Activated CD4-positive, alpha-beta memory T cell treated with anti-CD3 and anti-CD28 coated beads, Interleukin-2, amount 10 ng/mL, durations not matched to agents 7 days and 5 days (primary cell): ENCODE measurements at places on chromosomes 13 and 19.

- no peak overlapping the region for H3K27ac ChIP-seq
- no peak overlapping the region for H3K4me3 ChIP-seq
- no peaks in the 10 kb centered on the region for H3K4me1 ChIP-seq
- H3K27me3 ChIP-seq, result peaks cover 7% of the 10 kb centered on the region
- no peak for DNase-seq
Observed at GRCh38 chr13:113121928-113122471, 599 bp upstream of the F10 start.

GRCh38 chr13:109158383-109158782 lies 529.0 kb downstream of the MYO16 start:
- no peaks in the 10 kb centered on the region for H3K36me3 ChIP-seq
- H3K27ac ChIP-seq, result no peak overlapping the region
- H3K4me3 ChIP-seq, result no peak overlapping the region
- peaks cover 27% of the 10 kb centered on the region for H3K4me1 ChIP-seq
- DNase-seq, result no peak

DNA sequence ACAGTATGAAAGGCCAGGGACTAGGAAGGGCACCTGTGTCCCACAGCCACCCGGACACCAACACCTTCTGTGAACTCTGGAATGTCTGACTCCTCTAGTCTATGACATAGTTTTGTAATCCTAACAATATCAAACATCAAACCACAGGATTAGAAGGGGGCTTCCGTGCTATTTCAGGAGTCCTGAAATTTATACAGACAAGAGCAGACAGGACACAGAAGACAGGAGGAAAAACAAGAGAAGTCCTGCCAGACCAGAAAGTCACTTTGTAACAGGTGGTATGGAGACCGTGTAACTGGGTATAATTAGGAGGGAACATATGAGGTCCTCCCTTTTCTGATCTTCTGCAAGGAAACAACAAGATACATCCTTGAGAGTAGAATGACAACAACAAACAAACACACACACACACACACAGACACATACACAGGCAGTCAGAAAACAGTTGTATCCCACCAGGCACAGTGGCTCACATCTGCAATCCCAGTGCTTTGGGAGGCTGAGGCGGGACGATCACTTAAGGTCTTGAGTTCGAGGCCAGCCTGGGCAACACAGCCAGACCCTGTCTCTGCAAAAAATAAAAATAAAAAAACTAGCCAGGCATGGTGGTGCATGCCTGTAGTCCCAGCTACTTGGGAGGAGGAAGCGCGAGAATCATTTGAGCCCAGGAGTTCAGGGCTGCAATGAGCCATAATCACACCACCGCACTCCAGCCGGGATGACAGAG lies 13.1 kb downstream of the INSR start:
- H3K4me1 ChIP-seq, result no peaks in the 10 kb centered on the region
- no peaks in the 10 kb centered on the region for H3K36me3 ChIP-seq
- H3K4me3 ChIP-seq, result no peak overlapping the region
- H3K27ac ChIP-seq, result no peak overlapping the region

GRCh38 chr19:51749979-51750378 lies 1.7 kb downstream of the FPR1 start:
- H3K27me3 ChIP-seq, result no peaks in the 10 kb centered on the region
- H3K36me3 ChIP-seq, result no peaks in the 10 kb centered on the region
- H3K4me1 ChIP-seq, result no peaks in the 10 kb centered on the region
- no peak for DNase-seq
- H3K4me3 ChIP-seq, result no peak overlapping the region

DNA sequence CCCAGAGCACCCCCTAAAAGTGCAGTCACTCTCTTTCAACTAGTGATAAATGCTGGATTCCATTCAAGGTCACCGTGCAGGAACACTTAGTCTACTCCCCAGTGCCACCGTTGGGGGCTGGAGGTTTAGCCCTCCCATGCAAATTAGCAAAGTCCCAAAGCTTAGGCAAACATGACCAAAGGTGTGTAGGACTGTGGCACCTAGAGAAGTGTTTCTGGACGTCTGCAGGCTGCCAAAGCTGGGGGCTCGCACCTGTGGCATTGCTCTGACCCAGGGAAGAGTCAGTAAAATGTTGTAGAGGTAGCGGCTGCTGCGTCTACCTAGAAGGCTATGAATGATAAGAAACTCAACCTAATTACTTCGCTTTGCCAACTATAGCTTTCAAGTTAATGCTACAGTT lies 13.9 kb downstream of the COL4A1 start:
- no peak overlapping the region for H3K4me3 ChIP-seq
- H3K27ac ChIP-seq, result no peak overlapping the region
- peaks cover 21% of the 10 kb centered on the region for H3K27me3 ChIP-seq
- H3K36me3 ChIP-seq, result no peaks in the 10 kb centered on the region

- H3K4me1 ChIP-seq, result no peaks in the 10 kb centered on the region
- no peak overlapping the region for H3K4me3 ChIP-seq
- no peaks in the 10 kb centered on the region for H3K36me3 ChIP-seq
- no peaks in the 10 kb centered on the region for H3K27me3 ChIP-seq
Observed at GRCh38 chr13:81760316-81760715, 1419.4 kb upstream of the SPRY2 start.

GRCh38 chr13:20192836-20193161 lies at the start of gene GJB2:
TSS of gene GJB2 (minus strand) at chr13:20192938. CDS start at chr13:20189581, 3,357 bp downstream.
- no peaks in the 10 kb centered on the region for H3K36me3 ChIP-seq
- H3K4me3 ChIP-seq, result peak within 1 kb of the TSS; percentile 63
- no peak within 1 kb of the TSS for H3K27ac ChIP-seq
- peaks cover 62% of the 10 kb centered on the region for H3K27me3 ChIP-seq
- DNase-seq, result no peak

- DNase-seq, result no peak
- H3K27me3 ChIP-seq, result no peaks in the 10 kb centered on the region
- H3K4me3 ChIP-seq, result no peak overlapping the region
- no peak overlapping the region for H3K27ac ChIP-seq
- H3K36me3 ChIP-seq, result peaks cover 10% of the 10 kb centered on the region
- peaks cover 10% of the 10 kb centered on the region for H3K4me1 ChIP-seq
Observed at GRCh38 chr19:4976401-4977298, 7.7 kb downstream of the KDM4B start.

- peaks cover 16% of the 10 kb centered on the region for H3K36me3 ChIP-seq
- peaks cover 13% of the 10 kb centered on the region for H3K4me1 ChIP-seq
- H3K4me3 ChIP-seq, result no peak overlapping the region
- no peak overlapping the region for H3K27ac ChIP-seq
Observed at GRCh38 chr19:52990759-52991418, 22.8 kb upstream of the ERVV-1 start.

DNA sequence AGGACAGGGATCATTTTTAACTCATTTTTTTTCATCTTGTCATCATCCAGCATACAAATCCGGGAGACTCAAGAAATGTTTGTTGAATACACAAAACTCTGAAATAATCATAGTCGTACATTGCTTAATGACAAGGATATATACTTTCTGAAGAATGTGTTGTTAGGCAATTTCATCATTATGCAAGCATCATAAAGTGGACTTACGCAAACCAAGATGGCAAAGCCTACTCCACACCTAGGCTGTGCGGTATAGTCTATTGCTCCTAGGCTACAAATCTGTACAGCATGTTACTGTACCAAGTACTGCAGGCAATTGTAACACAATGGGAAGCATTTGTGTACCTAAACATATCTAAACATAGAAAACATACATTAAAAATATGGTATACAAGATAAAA lies 264.1 kb downstream of the TSHZ3 start:
- DNase-seq, result no peak
- H3K27ac ChIP-seq, result no peak overlapping the region
- H3K4me3 ChIP-seq, result no peak overlapping the region
- H3K27me3 ChIP-seq, result no peaks in the 10 kb centered on the region
- H3K36me3 ChIP-seq, result no peaks in the 10 kb centered on the region

- H3K4me1 ChIP-seq, result no peaks in the 10 kb centered on the region
- no peak overlapping the region for H3K27ac ChIP-seq
- H3K27me3 ChIP-seq, result no peaks in the 10 kb centered on the region
- DNase-seq, result no peak
- H3K36me3 ChIP-seq, result no peaks in the 10 kb centered on the region
- no peak overlapping the region for H3K4me3 ChIP-seq
Observed at GRCh38 chr13:47146136-47146535, 249.3 kb upstream of the HTR2A start.

GRCh38 chr19:56294549-56294948 lies 20.1 kb downstream of the ZSCAN5A start:
- H3K4me1 ChIP-seq, result no peaks in the 10 kb centered on the region
- no peak overlapping the region for H3K4me3 ChIP-seq
- peaks cover 9% of the 10 kb centered on the region for H3K36me3 ChIP-seq
- no peak overlapping the region for H3K27ac ChIP-seq
- DNase-seq, result no peak

DNA sequence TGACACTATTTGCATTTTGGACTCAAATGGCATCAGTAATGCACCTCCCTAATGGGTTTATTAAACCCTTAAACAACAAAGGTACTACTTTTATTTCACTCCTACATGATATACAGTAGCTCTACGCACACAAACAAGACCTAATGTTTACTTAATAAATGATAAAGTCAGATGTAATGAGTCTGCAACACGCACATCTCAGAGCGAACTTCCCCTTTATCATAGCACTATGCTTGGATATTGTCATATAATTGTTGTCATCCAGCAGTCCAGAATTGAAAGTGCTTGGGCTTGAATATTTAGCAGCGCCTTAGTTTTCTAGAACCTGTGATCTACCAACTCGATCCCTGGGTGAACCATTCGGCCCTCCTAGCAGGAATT lies 772 bp downstream of the PARP4 start:
- no peaks in the 10 kb centered on the region for H3K27me3 ChIP-seq
- H3K4me1 ChIP-seq, result peaks cover 32% of the 10 kb centered on the region
- peak overlapping the region; percentile 89 for H3K4me3 ChIP-seq
- no peak for DNase-seq
- peaks cover 26% of the 10 kb centered on the region for H3K36me3 ChIP-seq

DNA sequence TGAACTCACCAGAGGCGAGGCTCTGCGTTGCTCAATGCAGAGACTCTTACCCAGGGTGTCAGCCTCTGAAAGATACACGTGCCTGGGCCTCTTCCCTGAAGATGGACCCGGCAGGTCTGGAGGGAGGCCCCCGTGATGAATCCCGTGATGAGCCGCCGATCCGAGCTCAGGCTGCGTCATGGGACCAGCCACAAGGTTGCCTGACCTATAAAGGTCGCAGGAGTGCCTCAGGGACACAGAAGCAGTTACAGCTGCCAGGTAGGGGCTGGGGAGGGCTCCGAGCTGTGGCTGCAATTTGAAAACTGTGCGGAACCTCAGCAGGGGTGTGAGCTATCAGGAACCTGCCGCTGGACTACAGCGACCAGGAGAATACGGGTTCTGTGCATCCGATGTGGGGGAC lies 10.5 kb upstream of the ATP11A start:
- peaks cover 5% of the 10 kb centered on the region for H3K27me3 ChIP-seq
- no peak overlapping the region for H3K27ac ChIP-seq
- no peak for DNase-seq
- H3K4me1 ChIP-seq, result peaks cover 6% of the 10 kb centered on the region
- H3K4me3 ChIP-seq, result no peak overlapping the region

DNA sequence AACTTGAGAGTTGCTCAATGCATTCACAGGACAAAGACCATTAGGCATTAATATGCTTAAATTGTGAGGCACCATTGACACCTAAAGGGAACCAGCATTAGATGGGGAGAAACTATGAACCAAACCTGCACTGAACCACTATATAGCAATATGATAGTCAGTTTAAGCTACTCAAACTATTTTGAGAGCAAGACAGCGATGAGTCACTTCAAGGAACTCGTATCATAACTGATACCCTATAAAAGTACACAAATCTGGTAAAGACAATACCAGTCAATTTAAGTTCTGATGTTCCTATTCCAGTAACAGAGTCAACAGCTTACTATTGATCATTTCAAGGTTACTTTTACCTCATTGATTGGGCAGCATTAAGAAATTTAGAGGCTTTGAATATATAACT lies 151.3 kb upstream of the ATXN8OS start:
- H3K27me3 ChIP-seq, result no peaks in the 10 kb centered on the region
- no peak overlapping the region for H3K4me3 ChIP-seq
- H3K4me1 ChIP-seq, result no peaks in the 10 kb centered on the region
- no peaks in the 10 kb centered on the region for H3K36me3 ChIP-seq

DNA sequence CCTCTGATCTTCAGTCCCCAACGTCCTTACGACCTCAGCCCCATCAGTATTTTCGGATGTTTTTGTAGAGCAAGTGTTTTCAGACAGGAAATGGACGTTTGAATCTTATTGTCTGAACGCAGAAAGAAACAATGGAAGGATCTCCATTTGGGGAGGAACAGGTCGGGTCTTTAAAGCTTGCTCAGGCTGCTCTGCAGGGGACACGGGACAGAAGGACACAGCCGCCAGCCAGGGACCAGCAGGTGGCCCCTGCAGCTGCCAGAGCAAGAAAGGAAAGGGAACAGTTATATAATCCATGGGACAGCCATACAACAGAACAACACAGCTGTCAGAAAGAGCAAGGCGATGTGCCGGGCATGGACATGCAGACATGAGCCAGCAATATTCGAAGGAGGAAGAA lies 18.5 kb upstream of the IGLON5 start:
- peaks cover 9% of the 10 kb centered on the region for H3K27me3 ChIP-seq
- no peaks in the 10 kb centered on the region for H3K36me3 ChIP-seq
- DNase-seq, result no peak
- H3K4me3 ChIP-seq, result no peak overlapping the region
- no peak overlapping the region for H3K27ac ChIP-seq

GRCh38 chr13:106573868-106574267 lies 5.9 kb upstream of the ARGLU1 start:
- DNase-seq, result no peak
- H3K36me3 ChIP-seq, result peaks cover 14% of the 10 kb centered on the region
- peaks cover 15% of the 10 kb centered on the region for H3K4me1 ChIP-seq

- H3K27me3 ChIP-seq, result peaks cover 10% of the 10 kb centered on the region
- H3K4me1 ChIP-seq, result peaks cover 2% of the 10 kb centered on the region
- no peaks in the 10 kb centered on the region for H3K36me3 ChIP-seq
- DNase-seq, result no peak
Observed at GRCh38 chr19:30217461-30217860, 154.7 kb upstream of the ZNF536 start.

GRCh38 chr19:4911314-4911713 lies 2.0 kb downstream of the UHRF1 start:
- peaks cover 52% of the 10 kb centered on the region for H3K36me3 ChIP-seq
- peak overlapping the region; percentile 90 for H3K27ac ChIP-seq
- H3K4me3 ChIP-seq, result peak overlapping the region; percentile 83
- no peak for DNase-seq
- H3K4me1 ChIP-seq, result peaks cover 57% of the 10 kb centered on the region

DNA sequence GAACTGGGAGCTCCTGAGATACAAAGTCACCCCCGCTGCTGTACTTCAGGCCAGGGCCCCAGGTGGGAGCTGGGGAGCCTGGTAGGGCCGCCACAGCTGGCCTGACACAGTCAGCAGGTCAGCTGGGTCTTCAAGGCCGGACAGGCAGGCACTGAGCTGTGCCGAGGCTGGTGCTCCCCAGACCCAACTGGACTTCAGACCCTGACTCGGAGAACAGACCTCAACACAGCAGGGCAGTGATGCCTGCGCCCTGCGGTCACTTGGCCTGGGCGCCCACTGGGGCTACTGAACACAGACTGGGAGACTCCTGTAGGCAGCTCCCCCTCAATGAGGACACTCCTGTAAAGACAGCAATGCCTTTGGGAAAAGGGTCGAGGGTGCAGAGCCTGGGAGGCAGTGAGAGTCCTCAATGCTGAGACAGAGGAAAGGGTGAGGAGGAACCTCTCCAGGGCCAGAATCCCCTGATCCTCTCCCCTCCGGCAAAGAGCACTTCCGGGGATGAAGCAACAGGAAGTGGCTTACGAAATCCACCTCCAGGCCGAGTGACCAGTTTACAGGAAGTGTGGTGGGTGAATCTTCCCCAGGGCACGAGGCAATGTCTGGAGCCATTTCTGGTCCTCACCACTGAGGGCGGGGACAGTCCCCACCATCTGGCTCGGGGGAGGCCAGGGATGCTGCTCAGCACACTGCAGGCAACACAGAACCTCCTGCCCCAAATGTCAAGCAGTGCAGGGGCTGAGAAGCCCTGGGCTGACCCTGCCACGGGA lies 40.8 kb upstream of the ISYNA1 start:
- peaks cover 95% of the 10 kb centered on the region for H3K4me1 ChIP-seq
- H3K4me3 ChIP-seq, result no peak overlapping the region
- H3K27me3 ChIP-seq, result no peaks in the 10 kb centered on the region
- H3K27ac ChIP-seq, result peak overlapping the region; percentile 77
- DNase-seq, result peak; percentile 74
